Stomach (tissue), 19 donors: ENCODE measurements at places on chromosomes 3 and 15. TPM values are rescaled to one million over a fixed set of nuclear protein-coding genes. Genes with fewer than 3 reads are reported as not detected.
A peak's percentile ranks its signal among the peaks of the same experiment; 100 is the strongest.

DOCK3 gene
- total RNA-seq, result not detected

RTP1 gene
- total RNA-seq, result not detected

TGM5 gene
- total RNA-seq, result not detected

DNA sequence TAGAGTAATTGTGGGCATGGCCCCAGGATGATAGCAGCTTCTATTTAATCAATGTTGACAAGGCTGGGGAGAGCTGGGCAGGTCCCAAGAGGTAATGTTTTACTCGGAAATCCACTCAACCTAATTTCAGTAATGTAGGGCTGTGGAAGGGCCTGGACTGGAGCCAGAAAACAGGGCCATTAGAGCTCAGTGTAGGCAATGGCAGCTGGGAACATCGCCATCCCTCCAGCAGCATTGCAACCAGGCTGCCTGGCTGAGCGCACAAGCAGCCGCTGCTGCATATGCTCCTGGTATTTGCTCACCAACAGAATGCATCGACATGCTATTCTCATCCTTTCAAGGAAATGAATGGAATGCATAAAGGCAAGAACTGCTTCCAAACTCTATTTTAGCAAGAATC is 90.0 kb downstream of the GAP43 start:
- peak; percentile 82 for DNase-seq

DNA sequence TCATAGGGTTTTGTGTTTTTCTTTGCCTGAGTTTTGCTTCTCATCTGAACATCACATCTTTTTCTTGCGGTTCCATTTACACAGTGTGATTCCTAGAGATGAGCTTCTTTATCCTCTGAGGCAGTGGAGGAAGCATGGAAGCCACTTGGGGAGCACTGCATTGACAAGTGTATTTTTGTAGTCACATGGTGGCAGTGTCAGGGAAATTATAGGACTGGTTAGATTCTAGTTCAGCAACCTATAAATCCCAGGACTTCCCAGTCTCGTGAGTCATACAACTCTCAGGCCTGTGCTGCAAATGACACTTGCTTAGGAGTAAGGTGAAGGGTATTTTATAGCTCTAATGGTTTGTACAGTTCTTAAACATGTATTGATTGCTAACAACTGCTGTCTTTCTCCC is 58.4 kb downstream of the RBM6 start:
- no peak for DNase-seq

DNA sequence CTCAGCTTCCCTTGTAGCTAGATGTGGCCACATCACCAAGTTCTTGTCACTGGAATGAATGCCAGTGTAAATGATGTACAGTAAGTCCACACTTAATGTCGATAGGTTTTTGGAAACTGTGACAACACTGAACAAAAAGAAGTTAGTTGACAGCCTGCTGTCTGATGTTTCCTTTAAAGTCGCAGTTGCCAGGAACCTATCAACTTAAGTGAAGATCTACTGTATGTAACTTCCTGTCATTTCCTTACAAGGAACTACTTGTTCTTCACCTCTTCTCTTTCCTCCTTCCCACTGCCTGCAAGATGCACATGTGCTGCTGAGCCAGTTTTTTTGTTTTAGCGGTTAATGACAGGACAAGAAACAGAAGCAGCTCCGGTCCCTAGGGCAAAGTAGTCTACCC is 44.6 kb downstream of the HDGFL3 start:
- DNase-seq, result peak; percentile 7

GRCh38 chr3:69353088-69353478 is 32.8 kb downstream of the FRMD4B start:
- DNase-seq, result no peak

- peak; percentile 14 for DNase-seq
These were observed 147.6 kb downstream of the KLF13 start for GRCh38 chr15:31474059-31474868.
